ENCODE measurements at places on chromosomes 2 and 18.

GRCh38 chr18:57907550-57907949 lies 104.4 kb upstream of the ATP8B1 start:
- DNase-seq: no peak

DNA sequence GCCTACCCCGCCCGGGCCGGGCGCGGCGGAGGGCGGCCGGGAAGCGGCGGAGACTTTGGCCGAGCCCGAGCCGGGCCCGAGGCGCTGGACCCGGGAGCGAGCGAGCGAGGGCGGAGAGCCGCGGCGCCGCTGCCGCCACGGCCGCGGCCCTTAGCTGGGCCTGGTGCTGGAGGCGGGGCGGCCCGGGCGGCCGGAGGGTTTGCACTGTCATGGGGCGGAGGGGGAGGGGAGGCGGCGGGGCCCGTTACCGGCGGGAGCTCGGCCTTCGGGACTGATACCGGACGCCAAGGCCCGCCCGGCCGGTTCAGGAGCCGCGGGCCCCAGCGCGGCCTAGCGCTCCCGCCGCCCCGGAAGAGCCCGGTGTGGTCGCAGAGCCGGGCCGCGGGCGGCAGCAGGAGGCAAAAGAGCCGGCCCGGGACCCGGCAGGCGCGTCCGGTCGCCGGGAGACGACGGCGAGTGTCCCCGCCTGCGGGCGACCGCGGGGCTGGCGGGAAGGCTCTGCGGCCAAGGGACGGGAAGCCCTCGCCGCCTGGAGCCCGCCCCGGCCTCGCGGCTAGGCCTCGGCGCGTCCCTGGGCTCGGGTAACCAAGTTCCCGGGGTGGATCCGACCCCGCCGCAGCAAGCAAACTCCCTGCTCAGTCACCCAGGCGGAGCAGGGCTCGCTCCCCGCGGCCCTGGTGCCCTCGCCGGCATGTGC lies 697 bp downstream of the KCMF1 start:
- DNase-seq: peak; percentile 63

GRCh38 chr2:133674433-133675331 lies 106.4 kb upstream of the NCKAP5 start:
- no peak for DNase-seq

DNA sequence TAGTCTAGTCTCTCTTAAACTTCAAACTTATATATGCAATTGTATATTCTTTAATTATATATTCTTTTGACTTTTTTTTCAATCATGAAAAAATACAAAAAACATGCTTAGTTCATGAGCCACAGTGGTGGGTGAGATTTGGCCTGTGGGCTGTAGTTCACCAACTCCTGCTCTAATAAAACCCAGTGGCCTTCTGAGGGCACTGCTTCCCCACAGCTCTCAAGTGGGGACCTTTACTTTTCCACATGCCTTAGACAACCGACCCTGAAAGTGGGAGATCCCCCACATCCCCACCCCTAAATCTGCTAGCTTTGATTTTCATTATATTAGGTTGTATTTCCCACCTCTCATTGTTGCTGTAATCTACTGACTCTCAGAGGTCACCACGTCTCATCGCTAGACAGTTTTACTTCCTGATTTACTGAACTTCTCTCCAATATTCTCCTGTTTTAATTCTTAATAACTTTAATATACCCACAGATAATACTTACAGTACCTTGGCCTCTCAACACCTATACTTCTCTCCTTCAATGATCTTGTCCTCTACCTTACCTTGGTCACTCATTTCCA lies 57.3 kb downstream of the ROCK1 start:
- DNase-seq: peak; percentile 36

- DNase-seq: peak; percentile 4
These were observed 2.1 kb upstream of the ZBTB14 start for GRCh38 chr18:5297597-5297996.

GRCh38 chr2:11069566-11070185 lies 85.6 kb upstream of the SLC66A3 start:
- no peak for DNase-seq

Data from suppressor macrophage (primary cell).